Stomach (tissue), 19 donors: ENCODE measurements at places on chromosomes 12 and 14. TPM values are rescaled to one million over a fixed set of nuclear protein-coding genes. Genes with fewer than 3 reads are reported as not detected.

The BCL2L14 gene
- 2.6 TPM for polyA plus RNA-seq

The DTX3 gene
- polyA plus RNA-seq = 17.1 TPM

The MUCL1 gene
- polyA plus RNA-seq = not detected

The TPPP2 gene
- polyA plus RNA-seq = not detected

The ANKRD33 gene
- polyA plus RNA-seq = not detected

The RIPK3 gene
- polyA plus RNA-seq = 14.3 TPM

The ADSS1 gene
- polyA plus RNA-seq = 14.5 TPM

The PKP2 gene
- polyA plus RNA-seq = 10.2 TPM

The CLEC9A gene
- polyA plus RNA-seq = not detected

The TRIM9 gene
- polyA plus RNA-seq = 0.70 TPM

The SNRPF gene
- 44.1 TPM for polyA plus RNA-seq

The LRTM2 gene
- polyA plus RNA-seq = not detected

The NR1H4 gene
- polyA plus RNA-seq = 0.46 TPM

The C12orf42 gene
- polyA plus RNA-seq = not detected

The RHOJ gene
- 5.2 TPM for polyA plus RNA-seq

The DEGS2 gene
- 7.7 TPM for polyA plus RNA-seq

The TSPAN19 gene
- polyA plus RNA-seq = not detected

The BLTP3B gene
- 6.6 TPM for polyA plus RNA-seq

The IQSEC3 gene
- polyA plus RNA-seq = 1.6 TPM

The WNT5B gene
- polyA plus RNA-seq = 4.3 TPM

The E2F7 gene
- polyA plus RNA-seq = 0.75 TPM

The SMOC1 gene
- 2.0 TPM for polyA plus RNA-seq

The CMAS gene
- 38.8 TPM for polyA plus RNA-seq

The MAP3K9 gene
- 0.46 TPM for polyA plus RNA-seq

The EIF2S1 gene
- 67.0 TPM for polyA plus RNA-seq

The ACSM4 gene
- not detected for polyA plus RNA-seq

The NRXN3 gene
- polyA plus RNA-seq = 4.7 TPM

The RACGAP1 gene
- polyA plus RNA-seq = 13.4 TPM

The TDP1 gene
- 3.6 TPM for polyA plus RNA-seq

The EML5 gene
- polyA plus RNA-seq = 0.30 TPM

The RIMBP2 gene
- 2.1 TPM for polyA plus RNA-seq

The NYNRIN gene
- polyA plus RNA-seq = 3.3 TPM

The ADGRD1 gene
- polyA plus RNA-seq = 4.0 TPM

The KIF26A gene
- 1.8 TPM for polyA plus RNA-seq

The LRP1-AS gene
- not detected for polyA plus RNA-seq

The CHMP4A gene
- 135 TPM for polyA plus RNA-seq

The FBLN5 gene
- 48.3 TPM for polyA plus RNA-seq

The KLHL28 gene
- 1.5 TPM for polyA plus RNA-seq

The SPX gene
- 0.28 TPM for polyA plus RNA-seq

The ARL1 gene
- 27.4 TPM for polyA plus RNA-seq

The C1S gene
- 61.6 TPM for polyA plus RNA-seq

The GPR135 gene
- polyA plus RNA-seq = 0.15 TPM

The NUP107 gene
- 13.6 TPM for polyA plus RNA-seq

The SLC38A4 gene
- 1.2 TPM for polyA plus RNA-seq
